ENCODE measurements at places on chromosomes 5 and 9. TPM values are rescaled to one million over a fixed set of nuclear protein-coding genes. Genes with fewer than 3 reads are reported as not detected.

The KIAA0825 gene
- 0.50 TPM for total RNA-seq

The OR1L1 gene
- total RNA-seq = not detected

The GALT gene
- total RNA-seq = 17.6 TPM

The NDUFA8 gene
- total RNA-seq = 112 TPM

The TIFAB gene
- not detected for total RNA-seq

The TEK gene
- 0.11 TPM for total RNA-seq

The PCDHGC5 gene
- 0.06 TPM for total RNA-seq

The STARD4 gene
- total RNA-seq = 5.6 TPM

The BTNL8 gene
- not detected for total RNA-seq

The PCDHA9 gene
- total RNA-seq = not detected

The GMCL2 gene
- not detected for total RNA-seq

The C9orf43 gene
- total RNA-seq = 0.59 TPM

The LTC4S gene
- total RNA-seq = 0.32 TPM

The SYK gene
- 0.54 TPM for total RNA-seq

The PCDHB15 gene
- total RNA-seq = 0.05 TPM

The GM2A gene
- 14.8 TPM for total RNA-seq

Data from A549 treated with GW870086 at 1 μM for 4 hours (cell line).